ENCODE measurements at places on chromosomes 6 and 20. TPM values are rescaled to one million over a fixed set of nuclear protein-coding genes. Genes with fewer than 3 reads are reported as not detected.

- no peaks in the 10 kb centered on the region for H3K27me3 ChIP-seq
- no peak overlapping the region for H3K27ac ChIP-seq
- no peaks in the 10 kb centered on the region for H3K4me1 ChIP-seq
- DNase-seq, result no peak
- H3K36me3 ChIP-seq, result no peaks in the 10 kb centered on the region
- no peak overlapping the region for H3K4me3 ChIP-seq
Measured at GRCh38 chr6:79435746-79436145, 101.5 kb downstream of the LCA5 start.

DNA sequence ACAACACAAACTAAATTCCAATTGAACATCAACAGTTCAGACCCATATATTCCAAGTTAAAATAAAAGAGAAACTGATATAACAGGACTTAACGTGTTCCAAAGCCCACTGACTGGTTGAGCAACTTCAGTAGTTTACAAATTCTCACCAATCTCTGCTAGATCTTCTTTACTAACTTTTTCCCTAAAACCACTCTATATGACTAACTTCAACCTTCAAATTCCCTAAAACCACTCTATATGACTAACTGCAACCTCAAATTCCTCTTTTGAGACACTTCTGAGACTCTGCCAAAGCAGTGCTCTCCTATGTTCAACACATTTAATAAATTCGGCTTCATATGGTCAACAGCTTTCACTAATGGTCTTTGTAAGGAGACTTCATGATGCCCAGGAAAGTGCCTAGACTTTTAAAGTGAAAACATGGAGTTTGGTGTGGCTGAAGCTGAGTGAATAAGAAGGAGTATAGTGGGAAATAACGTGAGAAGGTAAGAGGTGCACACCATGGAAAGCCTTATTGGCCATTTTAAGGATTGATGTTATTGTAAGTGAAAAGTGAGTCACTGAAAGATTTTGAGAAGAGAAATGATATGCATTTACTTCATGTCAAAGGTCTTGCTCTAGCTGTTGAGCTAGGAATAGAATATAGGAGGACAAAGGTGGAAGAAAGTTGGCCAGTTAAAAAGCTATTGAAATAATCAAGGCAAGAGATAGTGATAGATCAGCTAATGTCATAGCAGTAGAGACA, 134.0 kb upstream of the HCRTR2 start:
- no peaks in the 10 kb centered on the region for H3K36me3 ChIP-seq
- peak overlapping the region; percentile 5 for H3K4me3 ChIP-seq
- H3K27ac ChIP-seq, result peak overlapping the region; percentile 70
- H3K27me3 ChIP-seq, result no peaks in the 10 kb centered on the region
- peaks cover 9% of the 10 kb centered on the region for H3K4me1 ChIP-seq

DNA sequence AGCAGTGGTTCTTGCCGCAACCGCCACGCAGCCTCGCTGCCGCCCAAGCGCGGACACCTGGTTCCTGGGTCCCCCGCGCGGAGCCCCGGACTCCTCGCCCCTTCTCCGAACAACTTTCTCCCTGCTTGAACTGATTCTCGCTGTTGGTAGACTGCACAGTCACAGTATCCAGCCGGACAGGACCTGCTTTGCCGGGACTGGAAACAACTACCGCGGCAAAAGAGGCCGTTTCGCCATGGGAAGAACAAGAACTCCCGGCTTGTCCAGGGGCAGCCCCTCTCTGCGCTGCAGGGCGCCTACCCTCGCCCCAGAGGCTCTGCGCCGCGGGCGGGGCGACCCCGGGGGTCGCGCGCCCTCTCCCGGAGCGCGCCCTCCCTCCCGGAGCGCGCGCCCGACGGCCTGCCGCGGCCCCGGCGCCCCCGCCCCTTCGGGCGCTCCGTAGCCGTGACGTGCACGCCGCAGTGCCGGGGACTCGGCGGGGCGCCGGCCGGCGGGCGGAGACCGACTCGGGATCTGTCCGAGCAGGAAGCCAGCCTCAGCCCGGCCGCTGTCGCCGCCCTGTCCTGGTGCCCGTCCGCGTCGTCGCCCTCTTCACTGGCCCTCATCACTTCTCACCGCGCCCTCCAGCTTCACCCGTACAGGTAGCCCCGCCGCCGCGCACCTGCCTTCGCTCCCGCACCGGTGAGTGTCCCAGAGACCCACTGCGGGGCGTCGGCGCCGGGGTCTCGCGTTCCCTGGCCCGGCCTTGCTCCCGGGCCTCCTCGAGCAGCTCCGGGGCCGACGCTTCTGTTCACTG, at the start of gene MYO6:
Gene MYO6, plus strand, starts transcription at position 497 of the 796 bp plus-strand sequence. CDS start 68,309 bp downstream, outside the sequence.
- H3K36me3 ChIP-seq, result no peaks in the 10 kb centered on the region
- peak; percentile 95 for DNase-seq
- H3K4me1 ChIP-seq, result peaks cover 29% of the 10 kb centered on the region
- H3K27me3 ChIP-seq, result peaks cover 3% of the 10 kb centered on the region
- peak within 1 kb of the TSS; percentile 96 for H3K4me3 ChIP-seq

MATN4 gene
- not detected for total RNA-seq

DNA sequence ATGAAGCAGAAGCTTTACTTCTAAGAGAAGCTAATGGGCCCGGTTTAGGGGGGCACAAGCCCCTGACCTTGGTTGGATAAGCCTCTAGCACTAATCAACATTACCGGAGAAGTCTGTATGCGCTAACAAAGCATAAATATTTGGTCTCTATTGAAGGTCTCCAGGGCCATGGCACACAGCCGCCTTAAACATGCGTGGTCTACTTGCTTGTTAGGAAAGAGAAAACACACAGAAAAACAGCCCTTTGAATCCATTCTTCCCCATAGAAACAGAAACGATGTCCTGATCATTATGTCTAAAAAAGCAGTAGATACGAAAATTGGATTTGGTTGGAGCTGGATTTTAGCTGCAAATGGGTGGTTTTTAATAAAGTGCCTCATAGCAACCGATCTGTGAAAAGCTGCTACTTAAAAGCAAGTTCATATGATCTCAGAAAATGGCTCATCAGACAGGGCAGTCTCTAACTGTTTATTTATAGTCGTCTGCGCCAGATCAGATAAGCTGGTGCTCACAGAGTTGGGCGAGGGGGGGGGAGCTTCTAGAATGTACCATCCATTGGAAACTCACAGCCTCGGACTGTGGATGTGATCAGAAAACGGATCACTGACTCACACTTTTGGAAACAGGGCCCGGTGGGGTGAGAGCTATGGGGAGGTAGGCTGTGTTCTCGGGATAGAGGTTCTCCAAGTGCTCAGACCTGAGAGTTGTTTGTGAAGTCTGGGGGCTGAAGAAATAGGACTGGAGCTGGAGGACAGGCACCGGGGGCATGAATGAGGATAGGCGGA, 35.3 kb upstream of the APCDD1L start:
- peaks cover 12% of the 10 kb centered on the region for H3K36me3 ChIP-seq
- peaks cover 82% of the 10 kb centered on the region for H3K4me1 ChIP-seq
- no peaks in the 10 kb centered on the region for H3K27me3 ChIP-seq
- DNase-seq, result peak; percentile 95
- peak overlapping the region; percentile 93 for H3K27ac ChIP-seq

DNA sequence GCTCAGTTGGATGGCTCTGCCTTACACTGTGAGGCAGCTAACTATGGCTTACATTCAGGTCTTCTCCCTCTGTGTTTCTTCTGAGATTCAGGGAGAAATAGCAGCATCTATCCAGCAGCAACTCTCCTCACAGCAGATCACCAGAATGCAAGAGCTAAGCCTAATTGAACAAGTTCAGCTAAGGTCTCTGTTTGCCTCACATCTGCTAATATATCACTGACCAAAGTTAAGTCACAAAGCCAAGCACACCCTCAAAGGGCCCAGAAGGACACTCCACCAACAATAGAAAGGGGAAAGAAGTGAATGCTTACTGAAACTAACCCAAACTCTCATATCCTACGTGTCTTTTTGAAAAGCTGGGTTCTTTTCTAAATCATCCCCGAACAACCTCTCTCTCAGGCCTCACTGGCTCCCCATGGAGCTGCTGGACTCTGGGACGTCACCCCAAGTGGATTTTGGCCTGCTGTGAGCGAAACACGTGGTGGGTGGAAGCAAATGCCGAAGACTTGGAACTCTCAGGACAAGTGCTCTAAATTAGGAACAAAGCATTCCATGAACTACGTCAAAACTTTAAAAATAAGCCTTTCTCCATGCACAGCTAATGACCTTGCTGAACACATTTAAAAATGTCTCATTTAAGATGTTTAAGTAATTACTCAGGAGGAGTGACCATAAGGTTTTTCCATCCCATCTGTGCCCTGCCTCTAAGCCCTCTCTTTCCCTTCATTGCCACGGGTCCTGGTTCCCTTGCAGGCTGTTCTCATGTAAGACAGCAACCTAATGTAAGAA, 167.5 kb upstream of the PLCB4 start:
- no peak for DNase-seq
- H3K4me1 ChIP-seq, result no peaks in the 10 kb centered on the region
- H3K36me3 ChIP-seq, result no peaks in the 10 kb centered on the region
- H3K27me3 ChIP-seq, result no peaks in the 10 kb centered on the region

DNA sequence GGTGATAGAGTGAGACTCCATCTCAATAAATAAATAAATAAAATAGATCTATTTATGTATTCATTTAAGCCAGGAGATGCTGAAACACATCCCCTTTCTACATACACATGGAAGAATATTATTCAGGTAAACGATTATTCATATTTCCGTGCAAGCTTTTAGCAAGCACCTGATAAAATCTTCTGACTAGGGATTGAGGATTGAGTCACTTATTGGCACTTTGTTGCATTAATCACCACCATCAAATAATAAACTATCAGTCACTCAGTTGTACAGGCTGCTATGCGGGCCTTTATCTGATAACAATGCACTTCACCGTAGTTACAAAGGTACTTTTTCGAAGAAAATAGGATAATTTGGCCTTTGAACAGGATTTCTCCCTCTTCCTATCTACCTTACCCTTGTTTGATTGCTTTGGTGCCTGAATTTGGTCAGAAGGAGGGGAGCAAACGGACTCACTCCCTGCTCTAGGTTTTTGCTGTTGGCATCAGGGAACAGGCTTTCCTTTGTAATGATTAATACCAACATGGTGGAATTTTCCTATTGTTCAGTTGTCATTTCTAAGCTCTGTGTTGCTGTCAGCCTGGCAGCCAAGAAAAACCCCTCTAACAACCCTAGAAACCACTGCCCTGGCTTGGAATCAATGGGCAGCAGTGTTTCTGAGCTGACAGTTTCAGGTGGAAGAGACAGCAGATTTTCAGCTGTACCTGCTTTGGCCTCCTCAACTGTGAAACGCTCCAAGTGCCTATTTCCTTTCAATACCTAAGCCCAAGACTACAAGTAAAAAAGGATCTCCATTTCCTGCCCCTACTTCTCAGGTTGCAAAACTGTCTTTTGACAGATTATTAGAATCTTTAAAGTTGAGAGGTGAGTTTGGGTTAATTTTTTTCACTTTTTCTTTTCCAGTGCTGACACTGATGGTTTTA, 63.0 kb downstream of the MYB start:
- H3K4me1 ChIP-seq, result no peaks in the 10 kb centered on the region
- no peak overlapping the region for H3K4me3 ChIP-seq
- H3K27ac ChIP-seq, result no peak overlapping the region
- DNase-seq, result no peak

DNA sequence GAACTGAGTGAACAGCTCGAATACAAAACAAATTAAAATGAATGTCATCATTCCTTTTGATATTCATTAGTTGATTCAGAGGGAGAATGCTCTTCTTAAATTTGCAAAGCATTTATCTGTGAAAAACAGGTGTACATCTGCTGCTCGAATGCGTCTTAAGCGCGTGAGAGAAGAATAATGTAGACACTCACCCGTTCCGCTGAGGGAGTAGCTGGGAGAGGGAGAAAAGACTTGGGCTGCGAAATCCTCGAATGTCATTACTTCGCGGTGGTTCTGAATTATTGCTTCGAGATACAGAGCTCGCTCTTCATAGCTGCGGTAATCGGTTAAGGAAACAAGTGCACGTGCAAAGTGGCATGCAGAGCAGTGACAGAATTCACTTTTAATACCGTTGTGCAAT, 43.9 kb downstream of the INSM1 start:
- no peak overlapping the region for H3K4me3 ChIP-seq
- no peaks in the 10 kb centered on the region for H3K27me3 ChIP-seq
- no peak for DNase-seq
- no peak overlapping the region for H3K27ac ChIP-seq
- H3K4me1 ChIP-seq, result no peaks in the 10 kb centered on the region

- no peaks in the 10 kb centered on the region for H3K36me3 ChIP-seq
- H3K27ac ChIP-seq, result no peak overlapping the region
- no peak for DNase-seq
- no peaks in the 10 kb centered on the region for H3K4me1 ChIP-seq
- H3K27me3 ChIP-seq, result no peaks in the 10 kb centered on the region
Measured at GRCh38 chr6:161476711-161477110, 202.8 kb upstream of the AGPAT4 start.

HLA-DQA2 gene
- total RNA-seq, result not detected

- DNase-seq, result no peak
- no peaks in the 10 kb centered on the region for H3K36me3 ChIP-seq
- H3K4me3 ChIP-seq, result no peak overlapping the region
- H3K27ac ChIP-seq, result no peak overlapping the region
Measured at GRCh38 chr6:89522778-89523177, 89.8 kb downstream of the ANKRD6 start.

GRCh38 chr6:108029226-108029921, 45.2 kb downstream of the OSTM1 start:
- no peaks in the 10 kb centered on the region for H3K36me3 ChIP-seq
- H3K27me3 ChIP-seq, result no peaks in the 10 kb centered on the region
- no peaks in the 10 kb centered on the region for H3K4me1 ChIP-seq
- DNase-seq, result no peak
- H3K4me3 ChIP-seq, result no peak overlapping the region

OXT gene
- total RNA-seq, result not detected

- peaks cover 21% of the 10 kb centered on the region for H3K36me3 ChIP-seq
- no peak overlapping the region for H3K27ac ChIP-seq
- no peaks in the 10 kb centered on the region for H3K27me3 ChIP-seq
- peaks cover 9% of the 10 kb centered on the region for H3K4me1 ChIP-seq
- H3K4me3 ChIP-seq, result no peak overlapping the region
- DNase-seq, result no peak
Measured at GRCh38 chr6:18213439-18213838, 50.9 kb downstream of the DEK start.

DNA sequence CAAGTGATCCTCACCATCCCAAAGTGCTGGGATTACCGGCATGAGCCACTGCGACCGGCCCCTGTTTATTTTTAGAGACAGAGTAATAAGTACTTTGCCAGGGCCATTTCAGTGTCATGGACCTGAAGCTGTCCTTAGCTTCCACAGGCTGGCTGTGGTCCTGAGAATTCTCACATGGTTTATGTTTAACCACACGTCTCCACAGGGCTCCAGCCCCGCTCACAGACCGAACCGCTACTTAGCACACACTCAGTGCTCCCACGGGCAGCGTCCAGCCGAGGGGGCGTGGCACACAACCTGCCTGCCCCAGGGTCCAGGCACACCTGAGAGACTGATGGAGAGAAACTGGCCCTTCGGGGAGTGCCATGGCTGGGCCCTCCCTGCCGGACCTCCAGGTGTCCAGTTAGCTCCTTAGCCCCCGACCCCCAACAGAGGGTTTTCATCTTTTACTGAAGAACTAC, 11.7 kb downstream of the ACSS1 start:
- H3K27me3 ChIP-seq, result peaks cover 9% of the 10 kb centered on the region
- peak; percentile 58 for DNase-seq
- H3K27ac ChIP-seq, result no peak overlapping the region
- no peak overlapping the region for H3K4me3 ChIP-seq
- no peaks in the 10 kb centered on the region for H3K4me1 ChIP-seq
- H3K36me3 ChIP-seq, result no peaks in the 10 kb centered on the region

RRAGD gene
- 3.3 TPM for total RNA-seq

Measured in osteoblast (primary cell).